CD4-positive, alpha-beta memory T cell (primary cell): ENCODE measurements at places on chromosomes 11 and 22.

GRCh38 chr11:55969845-55970244 is at the start of gene OR10AG1:
Gene OR10AG1, minus strand, starts transcription at chr11:55969945. Its CDS starts 38 bp downstream, at chr11:55969907.
- no peak for DNase-seq

GRCh38 chr22:21594865-21595452 is 27.4 kb downstream of the UBE2L3 start:
- DNase-seq = no peak

- no peak for DNase-seq
These were observed 66.7 kb downstream of the PACS1 start for GRCh38 chr11:66136752-66137123.

GRCh38 chr22:19767427-19768341 is 7.1 kb downstream of the TBX1 start:
- no peak for DNase-seq

DNA sequence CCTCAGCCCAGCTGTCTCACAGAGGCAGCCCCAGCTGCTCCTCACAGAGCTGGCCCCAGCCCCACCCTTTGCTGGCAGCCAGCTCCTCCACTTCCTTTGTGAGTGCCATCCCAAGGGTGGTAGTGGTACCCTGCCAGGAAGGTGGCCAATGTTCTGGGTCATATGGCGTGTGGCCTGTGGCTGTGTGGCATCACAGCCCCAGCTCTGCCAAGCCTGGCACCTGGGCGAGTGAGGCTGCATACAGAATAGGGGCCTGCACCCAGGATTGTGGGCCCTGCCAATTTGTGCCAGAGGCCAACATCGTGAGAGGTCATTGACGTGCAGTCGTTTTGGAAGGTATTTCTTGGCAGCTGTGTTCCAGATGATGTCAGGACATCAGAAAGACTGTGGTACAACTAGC is 10.7 kb downstream of the TUB start:
- DNase-seq = no peak

DNA sequence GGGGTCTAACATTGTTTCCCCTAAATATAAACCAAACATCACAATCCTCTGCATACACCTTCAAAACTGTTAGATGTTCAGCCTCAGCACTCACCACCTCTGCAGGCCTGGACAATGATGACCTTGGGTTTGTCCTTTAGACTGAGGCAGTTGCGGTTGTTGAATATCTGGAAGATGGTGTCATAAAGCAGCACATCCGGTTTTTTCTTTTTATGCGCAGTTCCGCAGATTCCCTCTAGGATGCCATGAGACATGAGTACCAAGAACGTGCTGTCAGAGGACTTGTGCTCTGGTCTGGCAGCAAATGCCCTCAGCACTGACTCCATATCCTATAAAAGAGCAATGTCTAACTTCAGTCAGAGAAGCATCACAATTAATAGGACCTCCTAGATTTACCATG is 22.8 kb downstream of the CASP5 start:
- DNase-seq = peak; percentile 13

DNA sequence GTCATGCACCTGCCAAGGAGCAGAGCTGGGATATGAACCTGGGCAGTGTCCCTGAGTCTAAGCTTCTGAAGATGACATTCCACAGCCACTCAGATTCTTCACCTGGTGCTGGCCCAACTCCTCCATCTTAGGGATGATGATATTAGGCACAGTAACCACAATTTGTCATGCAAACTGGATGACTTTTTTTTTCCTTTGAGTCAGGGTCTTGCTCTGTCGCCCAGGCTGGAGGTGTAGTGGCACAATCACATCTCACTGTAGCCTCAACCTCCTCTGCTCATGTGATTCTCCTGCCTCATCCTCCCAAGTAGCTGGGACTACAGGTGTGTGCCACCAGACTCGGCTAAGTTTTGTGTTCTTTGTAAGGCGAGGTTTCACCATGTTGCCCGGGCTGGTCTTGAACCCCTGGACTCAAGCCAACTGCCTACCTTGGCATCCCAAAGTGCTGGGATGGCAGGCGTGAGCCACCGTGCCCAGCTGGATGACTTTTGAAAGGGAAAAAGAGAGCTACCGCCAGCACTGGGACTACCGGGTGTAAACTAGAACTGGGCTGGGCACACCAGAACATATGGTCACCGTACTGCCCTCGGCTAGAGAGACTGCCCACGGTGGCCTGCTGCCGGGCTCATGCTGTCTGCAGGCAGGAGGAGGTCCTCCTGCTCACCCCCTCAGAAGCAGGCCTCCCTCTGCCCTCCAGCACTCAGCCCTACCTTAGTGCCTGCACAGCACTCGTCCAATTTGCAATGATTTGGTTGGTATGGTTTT is 77.7 kb downstream of the NAT10 start:
- DNase-seq = no peak

DNA sequence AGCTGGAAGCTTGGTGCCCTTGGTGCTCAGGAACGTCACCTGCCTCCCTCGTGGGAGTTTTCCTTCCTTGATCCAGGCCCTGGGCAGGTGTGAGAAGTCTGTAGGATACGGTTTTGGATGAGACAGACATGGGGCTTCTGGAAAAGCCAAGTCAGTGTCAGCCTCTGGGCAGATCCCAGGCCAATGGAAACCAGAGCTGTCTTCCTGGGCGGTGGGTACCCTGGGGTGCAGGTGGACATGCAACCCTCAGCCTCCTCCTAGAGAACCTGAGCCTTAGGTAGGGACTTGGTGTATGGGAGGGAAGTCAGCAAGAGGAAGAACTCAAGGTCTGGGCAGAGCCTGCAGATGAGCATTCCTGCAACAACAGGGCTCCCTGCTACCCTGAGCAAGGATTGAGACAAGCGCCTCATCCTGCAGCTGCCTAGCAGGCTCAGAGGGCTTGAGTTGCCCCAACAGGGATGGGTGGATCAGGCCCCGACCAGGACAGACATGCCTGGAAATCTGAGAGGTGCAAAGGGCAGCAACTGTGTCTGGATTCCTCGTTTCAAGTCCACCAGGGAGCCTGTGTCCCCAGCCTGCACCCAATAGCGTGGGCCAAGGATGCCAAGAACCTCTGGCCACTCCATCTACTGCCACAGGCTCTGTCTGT is 37.6 kb upstream of the SYT13 start:
- no peak for DNase-seq

DNA sequence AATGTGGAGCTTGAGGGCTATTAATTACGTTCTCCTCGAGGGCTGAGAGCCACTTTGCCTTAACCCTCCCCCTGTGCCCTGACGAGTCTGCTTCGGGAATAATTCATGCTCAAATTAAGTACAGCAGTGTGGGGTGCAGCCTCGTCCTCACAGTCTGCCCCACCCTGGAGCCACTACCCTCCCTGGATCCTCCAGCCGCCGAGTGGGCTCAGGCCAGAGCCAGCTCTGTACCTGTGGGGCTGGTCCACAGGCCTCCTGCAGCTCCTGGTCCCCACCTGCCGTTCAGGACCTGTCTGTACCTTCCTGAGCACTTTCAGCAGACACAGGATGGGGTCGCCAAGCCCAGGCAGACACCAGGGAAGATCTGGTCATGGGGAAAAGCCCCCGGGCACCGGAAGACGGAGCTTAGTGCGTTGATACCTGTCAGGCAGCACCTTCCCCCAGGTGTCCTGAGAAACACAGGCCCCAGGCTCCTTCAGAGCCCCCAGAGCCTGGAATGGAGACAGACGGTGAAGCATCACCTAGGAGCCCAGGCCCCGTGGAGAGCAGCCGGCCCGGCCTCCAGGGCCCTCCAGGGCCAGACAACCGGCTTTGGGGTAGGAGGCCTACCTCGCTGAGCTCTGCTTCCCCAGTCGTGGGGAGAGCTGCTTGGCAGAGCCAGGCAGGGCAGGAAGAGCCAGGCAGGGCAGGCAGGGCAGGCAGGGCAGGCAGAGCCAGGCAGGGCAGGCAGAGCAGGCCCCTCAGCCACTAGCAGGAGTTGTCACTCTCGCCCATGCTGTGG is 9.7 kb downstream of the TSPAN32 start:
- peak; percentile 25 for DNase-seq

- DNase-seq = peak; percentile 71
These were observed 20.1 kb downstream of the TSSC4 start for GRCh38 chr11:2420502-2421225.

DNA sequence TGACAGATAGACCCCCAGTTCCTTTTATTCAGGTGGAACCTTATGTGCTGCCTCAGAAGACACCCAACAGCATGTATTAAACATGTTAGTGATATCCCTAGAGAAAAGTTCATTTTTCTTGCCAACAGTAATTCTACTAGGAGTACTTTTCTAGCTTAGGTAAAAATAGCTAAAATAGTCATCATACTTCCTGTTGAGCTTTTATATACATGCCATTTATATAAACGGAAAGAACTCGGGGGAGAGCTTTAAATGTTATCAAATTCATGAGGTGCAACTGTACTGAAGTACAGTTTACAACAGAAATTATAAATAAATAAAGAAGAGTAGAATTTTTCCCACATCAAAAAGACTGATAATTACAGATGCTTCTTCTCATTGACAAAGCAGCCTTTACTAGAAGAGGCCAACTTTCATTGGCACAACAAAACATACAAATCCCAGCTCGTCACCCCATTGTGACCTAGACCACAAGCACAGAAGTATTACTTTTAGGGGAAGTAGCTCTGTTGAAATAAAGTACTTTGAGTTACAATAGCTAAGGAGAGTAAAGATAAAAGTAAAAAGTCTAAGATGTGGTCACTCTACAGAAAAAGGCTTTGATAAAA is 59.1 kb upstream of the POU2AF2 start:
- no peak for DNase-seq

DNA sequence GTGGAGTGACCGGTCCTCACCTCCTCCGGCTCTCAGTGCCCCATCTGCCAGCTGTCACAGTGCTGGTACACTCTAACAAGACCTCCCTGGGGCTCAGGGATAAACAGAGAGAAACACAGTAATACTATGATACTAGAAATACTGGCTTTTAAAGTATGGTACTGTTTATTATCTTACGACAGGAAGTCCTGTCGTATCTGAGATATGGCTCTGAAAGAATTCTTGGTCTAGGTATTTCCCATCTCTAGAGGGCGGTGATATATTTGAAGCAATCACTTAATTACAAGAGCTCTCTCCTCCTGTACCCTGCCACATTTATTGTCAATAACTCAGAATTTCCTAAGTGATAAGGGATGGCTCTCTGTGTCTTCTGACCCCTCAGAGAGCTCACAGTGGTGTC is 119.1 kb downstream of the RRM1 start:
- DNase-seq = no peak

DNA sequence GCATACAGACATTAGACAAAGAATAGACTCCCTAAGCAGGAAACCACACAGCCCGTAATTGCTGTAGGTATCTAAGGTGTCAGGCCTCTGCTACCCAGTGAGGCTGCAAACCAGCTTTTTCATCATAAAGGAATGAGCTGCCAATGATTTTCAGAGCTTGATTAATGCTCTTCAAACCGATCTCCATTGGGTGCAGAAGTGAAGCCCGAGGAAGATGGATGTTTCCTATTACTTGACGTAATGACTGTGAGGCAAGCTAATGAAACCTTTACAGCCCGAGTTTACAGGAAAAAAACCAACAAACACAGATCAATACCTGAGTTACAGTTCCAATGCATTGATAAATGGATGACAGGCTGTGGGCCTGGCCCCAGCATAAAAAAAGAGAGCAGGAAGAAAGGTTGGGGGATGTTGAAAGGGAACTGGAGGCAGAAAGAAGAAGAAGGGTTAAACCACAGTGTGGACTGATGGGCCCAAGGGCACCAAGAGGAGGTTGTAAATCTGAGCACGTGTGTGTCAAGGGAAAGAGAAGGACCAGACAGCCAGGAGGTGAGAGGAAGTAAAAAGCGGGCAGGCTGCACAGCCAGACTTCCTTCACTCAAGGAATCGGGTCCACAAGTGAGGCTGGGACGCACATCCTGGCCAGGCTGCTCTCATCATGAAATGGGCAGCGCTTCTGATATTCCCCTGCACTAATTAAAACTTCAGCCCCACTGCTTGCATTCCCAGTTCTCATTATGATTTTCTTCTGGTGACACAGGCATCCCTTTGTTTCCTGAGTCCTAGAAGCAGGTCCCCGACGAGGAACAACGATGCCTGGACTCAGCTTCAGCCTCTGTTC is 70.6 kb upstream of the NTM start:
- no peak for DNase-seq

- no peak for DNase-seq
These were observed 21.2 kb downstream of the SYT13 start for GRCh38 chr11:45264839-45265515.

DNA sequence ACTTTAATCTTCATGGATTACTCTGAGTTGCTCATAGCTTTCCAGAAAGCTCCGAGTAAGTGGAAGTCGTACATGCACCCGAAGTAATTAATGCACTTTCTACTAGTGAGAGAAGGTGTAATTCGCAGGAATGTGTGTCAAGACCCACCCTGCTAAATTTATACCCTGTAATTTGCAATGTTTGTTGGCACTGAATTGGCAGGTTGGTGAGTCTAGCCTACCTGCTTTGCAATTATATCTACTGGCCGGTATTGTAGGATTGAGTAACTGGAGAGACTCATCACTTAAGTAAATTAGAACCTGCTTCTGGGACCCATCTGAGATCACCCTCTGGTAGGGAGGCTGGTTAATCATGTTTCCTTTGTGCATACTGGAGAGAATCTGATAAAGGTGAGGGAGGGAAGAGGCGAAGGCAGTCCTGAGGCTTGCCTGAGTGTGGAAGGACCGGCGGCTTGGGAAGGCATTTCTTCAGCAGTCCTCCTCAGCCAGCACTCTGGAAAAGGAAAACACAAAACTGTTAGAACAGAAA is 63.3 kb downstream of the LDLRAD3 start:
- no peak for DNase-seq

GRCh38 chr11:105045676-105046296 is 651 bp upstream of the CARD16 start:
- DNase-seq = no peak

DNA sequence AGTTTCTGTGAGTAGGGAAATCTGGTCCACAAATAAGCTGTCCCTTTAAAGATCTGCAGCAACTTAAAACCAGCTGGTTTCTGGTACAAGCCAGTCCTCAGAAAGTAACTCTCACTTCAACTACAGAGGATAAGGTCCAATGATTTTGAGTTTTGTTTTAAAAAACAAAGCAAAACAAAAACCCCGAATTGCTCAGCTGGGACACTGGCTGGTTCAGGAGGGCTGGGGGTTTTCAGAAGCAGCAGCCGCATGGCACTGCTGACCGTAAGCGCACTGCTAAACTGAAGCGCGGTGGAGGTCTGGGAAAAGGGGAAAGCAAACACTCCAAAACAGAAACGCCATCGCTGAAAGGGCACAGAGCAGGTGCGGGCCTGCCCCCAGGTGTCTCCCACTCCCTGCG is 59.7 kb downstream of the MICAL3 start:
- no peak for DNase-seq

GRCh38 chr22:33126881-33127280 is 68.7 kb upstream of the SYN3 start:
- no peak for DNase-seq
